ENCODE measurements at places on chromosomes 5 and 9. TPM values are rescaled to one million over a fixed set of nuclear protein-coding genes. Genes with fewer than 3 reads are reported as not detected.

Gene LCN10
- total RNA-seq = not detected

Gene SLC22A4
- 3.4 TPM for total RNA-seq

DNA sequence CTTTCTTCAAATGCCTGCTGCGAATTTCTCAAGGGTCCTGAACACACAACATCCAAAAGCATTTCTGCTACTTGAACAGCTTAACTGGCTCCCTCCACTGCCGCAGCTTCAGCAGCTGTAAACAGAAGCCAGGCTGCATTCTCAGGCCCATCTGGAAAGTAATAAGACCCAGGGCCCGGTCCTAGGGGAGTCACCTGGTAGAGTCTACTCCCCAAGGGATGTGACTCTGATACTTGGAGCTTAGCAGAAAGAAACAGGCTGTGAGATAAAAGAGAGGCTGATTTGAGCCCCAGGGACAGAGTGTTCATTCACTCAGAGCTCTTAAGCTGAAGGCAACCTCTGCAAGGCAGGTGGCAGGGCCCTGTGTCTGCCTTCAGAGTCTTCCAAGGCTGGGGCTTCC lies 356.8 kb downstream of the SPOCK1 start:
- no peak for DNase-seq
- peak overlapping the region; percentile 29 for H3K27ac ChIP-seq
- no peaks in the 10 kb centered on the region for H3K36me3 ChIP-seq

DNA sequence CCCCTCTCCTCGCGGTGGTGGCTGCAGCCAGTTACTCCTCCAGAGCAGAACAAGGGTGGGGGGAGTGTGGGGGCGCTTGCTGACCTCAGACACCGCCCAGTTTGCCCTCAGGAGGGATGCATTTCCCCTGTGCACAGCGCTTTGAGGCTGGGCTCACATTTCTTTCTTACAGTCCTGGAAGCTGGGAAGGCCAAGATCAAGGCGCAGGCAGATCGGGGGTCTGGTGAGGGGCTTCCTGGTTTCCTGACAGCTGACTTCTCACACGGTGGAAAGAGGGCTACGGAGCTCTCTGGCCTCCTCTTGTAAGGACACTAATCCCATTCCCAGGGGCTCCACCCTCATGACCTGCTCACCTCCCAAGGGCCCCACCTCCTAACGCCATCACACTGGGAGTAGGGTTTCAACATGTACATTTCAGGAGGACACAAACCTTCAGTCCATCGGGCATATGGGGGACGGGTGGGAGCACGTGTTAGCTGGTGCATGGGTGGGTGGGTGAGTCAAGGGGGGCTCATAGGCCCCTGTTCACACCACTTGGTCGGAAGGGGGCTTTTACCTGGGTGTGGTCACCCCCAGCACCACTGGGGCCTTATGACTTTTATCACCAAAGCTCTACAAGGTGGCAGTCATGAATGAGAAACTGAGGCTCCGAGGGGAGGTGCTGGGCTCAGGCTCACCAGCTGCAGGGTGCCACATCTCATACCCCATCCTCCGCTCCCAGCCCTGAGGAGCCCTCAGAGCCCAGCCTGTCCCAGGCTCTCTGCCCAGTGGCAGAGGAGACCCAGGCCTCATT lies 7.7 kb upstream of the SCGB3A1 start:
- no peak overlapping the region for H3K4me3 ChIP-seq
- no peak overlapping the region for H3K27ac ChIP-seq
- no peaks in the 10 kb centered on the region for H3K36me3 ChIP-seq
- H3K4me1 ChIP-seq = no peaks in the 10 kb centered on the region
- no peaks in the 10 kb centered on the region for H3K27me3 ChIP-seq

Gene PNPLA7
- total RNA-seq = 0.77 TPM

Measured in PC-3 (cell line).